ENCODE measurements at places on chromosomes 1 and 21.

DNA sequence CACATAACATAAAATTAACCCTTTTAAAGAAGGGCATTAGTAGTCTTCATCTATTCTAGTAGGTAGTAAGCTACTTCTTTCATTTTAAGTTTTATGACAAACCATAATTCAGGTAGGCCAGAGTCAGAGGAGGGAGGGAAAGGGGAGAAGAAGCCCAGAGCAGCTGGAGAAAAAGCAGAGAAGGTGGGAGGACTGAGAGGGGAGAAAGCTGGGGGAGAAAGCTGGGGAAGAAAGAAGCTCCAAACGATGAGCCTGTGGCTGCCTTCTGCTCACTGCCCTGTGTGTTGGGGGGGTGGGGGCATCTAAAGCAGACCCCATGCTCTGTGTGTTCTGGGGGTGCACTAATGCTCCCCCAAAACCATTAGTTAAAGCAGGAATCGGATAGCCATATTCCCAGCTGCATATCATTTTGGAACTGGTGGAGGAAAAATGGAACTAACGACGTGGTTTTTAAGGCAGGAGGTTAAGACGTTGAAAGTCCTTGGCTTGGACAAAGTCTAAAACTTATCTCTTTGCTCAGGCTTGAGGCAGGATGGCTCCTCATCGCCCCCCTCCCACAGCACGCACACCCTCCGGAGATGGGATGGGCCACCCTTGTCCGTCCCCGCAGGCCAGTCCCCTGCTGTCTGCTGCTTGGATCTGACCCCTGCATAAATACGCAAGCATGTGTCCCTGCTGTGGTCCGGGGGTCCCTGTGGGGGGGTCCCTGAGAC is 184.2 kb downstream of the DYRK1A start:
- no peak for DNase-seq

GRCh38 chr1:180003026-180003695 is 48.6 kb downstream of the CEP350 start:
- no peak for DNase-seq

- no peak for DNase-seq
These were observed 10.8 kb upstream of the ETS2 start for GRCh38 chr21:38794978-38795377.

- DNase-seq, result peak; percentile 84
These were observed 2.8 kb upstream of the NUP210L start for GRCh38 chr1:154157520-154158306.

GRCh38 chr1:155013632-155014031 is 11.0 kb downstream of the ZBTB7B start:
- DNase-seq, result no peak

- no peak for DNase-seq
These were observed 69.5 kb downstream of the CD58 start for GRCh38 chr1:116501125-116501869.

All from CD4-positive, alpha-beta T cell treated with Interleukin-1 beta for 1 hour (primary cell).